Activated T-helper 9 cell treated with anti-CD3 and anti-CD28 coated beads, Interleukin-2, amount 50 U/mL, for 16 hours (primary cell): ENCODE measurements at places on chromosomes 13 and 19.

GRCh38 chr19:35882114-35882832, 13.9 kb downstream of the APLP1 start:
- DNase-seq, result no peak

GRCh38 chr13:31101472-31102170, 60.1 kb downstream of the HSPH1 start:
- no peak for DNase-seq

DNA sequence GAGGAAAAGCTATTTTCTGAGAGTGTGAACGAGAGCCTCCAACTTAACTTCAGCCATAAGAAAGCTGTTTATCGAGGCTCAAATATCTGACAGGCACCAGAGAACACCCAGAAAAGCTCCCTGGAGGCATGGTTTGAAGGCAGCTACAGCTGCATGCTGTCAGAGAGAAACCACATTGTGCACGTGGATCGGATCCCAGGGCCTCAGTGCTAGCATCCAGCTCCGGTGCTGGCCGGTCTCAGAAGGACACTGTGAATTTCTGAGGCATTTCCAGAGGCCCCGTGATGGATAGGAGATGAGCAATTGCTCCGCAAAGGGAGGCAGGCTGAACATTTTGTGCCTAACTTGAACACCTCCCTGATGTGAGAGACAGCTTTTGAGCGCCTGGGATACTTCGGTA, 315.7 kb downstream of the FGF9 start:
- DNase-seq, result no peak

DNA sequence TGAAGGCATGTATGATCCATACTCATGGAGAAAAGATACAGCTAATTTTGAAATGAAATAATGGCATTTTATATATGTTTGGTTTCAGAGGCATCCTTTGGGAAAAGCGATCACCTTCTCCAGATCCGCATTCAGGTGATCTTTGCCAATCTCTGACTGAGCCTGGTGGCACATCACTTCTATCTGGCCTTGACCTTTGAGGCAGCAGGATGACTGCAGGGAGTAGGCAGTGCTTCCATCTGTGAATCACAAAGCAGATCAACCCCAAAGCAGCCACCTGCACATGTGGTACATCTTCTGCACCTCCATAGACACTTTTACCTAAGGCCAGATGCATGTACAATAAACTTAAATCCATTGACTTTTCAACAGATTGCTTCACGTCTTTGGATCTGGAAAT, 53.4 kb downstream of the SPATA13 start:
- no peak for DNase-seq

DNA sequence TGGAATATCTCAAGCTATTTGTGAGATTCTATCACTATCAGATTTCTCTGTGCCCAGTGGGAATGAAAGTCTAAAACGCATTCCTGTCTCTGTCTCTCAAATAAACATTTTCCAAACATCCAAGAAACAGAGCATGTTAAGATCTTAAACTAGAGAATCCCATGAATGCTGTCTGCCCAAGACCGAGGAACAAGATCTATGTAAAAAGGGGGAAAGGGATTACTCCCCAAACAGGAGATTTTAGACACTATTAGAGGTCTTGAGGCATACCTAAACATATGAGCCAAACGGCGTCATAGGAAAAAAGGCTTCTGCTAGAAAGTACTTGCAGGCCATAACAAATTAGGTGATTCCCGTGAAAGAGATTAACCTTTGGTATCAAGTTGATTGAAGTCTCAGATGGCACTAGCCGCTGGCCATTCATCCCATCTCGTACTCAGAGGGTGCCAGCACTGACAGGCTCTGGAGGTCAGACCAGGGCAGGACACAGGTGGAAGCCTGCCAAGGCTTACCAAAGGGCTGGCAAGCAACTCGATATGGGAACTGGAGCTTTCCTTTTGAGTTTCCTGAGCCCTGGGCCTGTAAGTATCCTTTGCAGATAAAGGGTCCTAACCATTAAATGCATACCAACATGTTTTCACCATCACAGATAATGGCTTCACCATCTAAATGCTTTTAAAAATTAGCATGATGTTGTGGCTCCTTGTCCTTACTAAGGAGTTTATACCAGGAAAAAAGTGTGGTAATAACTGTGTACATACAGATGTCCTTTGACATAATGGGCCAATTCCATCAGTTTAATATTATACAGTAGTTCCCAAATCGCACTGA, 225.2 kb downstream of the FOXO1 start:
- DNase-seq, result no peak

DNA sequence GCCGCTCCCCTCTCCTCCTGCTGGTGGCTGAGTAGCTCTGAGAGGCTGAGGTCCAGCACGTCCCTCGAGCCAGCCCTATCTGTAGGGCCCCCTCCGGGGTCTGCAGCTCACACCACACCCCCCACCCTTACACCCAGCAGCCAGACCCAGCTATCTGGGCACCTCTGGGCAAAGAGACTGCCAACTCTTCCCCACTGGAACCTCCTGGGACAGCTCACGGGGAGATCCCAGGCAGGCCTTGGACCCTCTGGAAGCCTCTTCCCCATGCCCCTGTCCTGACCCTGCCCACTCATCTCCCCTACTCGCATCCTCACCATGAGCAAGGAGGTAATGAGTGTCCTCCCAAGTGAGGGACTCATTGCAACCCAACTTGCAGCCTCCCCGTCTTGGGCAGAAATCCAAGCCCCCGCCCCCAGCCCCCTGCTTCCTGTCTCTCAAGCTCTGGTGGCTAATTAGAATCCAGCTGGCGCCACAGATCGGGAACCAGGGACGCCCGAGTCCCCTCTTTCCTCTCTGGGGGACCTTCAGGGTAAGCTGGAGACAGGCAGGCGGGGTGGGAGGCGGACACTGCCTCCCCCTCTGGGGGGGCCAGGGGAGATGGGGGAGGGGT, 22.1 kb downstream of the ADGRL1 start:
- DNase-seq, result no peak

- no peak for DNase-seq
These were observed 1.5 kb upstream of the S1PR5 start for GRCh38 chr19:10518444-10519361.

- DNase-seq, result no peak
These were observed 16.3 kb upstream of the PARP4 start for GRCh38 chr13:24528816-24529398.

- DNase-seq, result peak; percentile 60
These were observed at the start of the genes BIVM and POGLUT2 for GRCh38 chr13:102798581-102799425. Gene BIVM, plus strand, starts transcription at chr13:102799119. Its CDS starts 8,149 bp downstream, at chr13:102807268. Gene POGLUT2, minus strand, starts transcription at chr13:102798976. Its CDS starts 306 bp downstream, at chr13:102798670.

DNA sequence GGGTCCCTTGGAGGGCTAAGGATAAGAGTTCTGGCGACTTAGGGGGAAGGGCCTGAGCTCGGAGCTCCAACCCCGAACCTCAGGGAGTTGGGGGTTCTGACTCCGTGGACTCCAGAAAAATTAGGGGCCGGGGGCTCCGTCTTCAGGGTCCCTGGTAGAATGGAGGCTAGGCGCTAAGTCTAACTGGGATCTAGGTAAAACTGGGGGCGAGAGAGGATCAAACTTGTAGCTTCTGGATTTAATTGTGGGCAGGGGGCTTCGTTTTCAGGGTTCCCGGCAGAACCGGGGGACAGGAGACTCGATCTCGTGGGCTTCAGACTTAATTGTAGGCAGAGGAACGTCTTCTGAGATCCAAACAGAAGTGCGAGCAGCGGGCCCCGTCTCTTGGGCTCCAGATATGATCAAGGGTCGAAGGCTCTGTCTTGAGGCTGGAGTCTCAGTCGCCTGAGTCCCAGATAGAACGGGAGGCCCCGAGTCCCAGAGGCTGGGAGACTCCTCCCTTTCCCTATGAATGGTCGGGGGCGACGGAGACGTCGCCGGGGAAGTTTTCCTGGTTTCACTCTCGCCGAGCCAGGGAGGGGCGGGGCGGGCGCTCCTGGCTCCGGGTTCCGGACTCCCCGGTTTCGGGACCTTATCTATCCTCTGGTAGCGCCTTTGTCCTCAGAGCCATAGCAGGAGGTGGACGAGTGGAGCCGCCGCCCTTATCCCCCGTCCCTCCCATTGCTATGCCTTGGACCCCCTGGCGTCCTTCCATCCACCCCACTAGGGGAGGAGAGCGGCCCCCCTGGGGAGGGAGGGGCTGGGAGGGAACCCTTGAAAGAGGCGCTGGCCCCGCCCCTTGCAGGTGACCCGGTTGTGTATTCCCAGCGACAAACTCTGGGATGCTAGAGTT, 1.3 kb downstream of the NECTIN2 start:
- no peak for DNase-seq

DNA sequence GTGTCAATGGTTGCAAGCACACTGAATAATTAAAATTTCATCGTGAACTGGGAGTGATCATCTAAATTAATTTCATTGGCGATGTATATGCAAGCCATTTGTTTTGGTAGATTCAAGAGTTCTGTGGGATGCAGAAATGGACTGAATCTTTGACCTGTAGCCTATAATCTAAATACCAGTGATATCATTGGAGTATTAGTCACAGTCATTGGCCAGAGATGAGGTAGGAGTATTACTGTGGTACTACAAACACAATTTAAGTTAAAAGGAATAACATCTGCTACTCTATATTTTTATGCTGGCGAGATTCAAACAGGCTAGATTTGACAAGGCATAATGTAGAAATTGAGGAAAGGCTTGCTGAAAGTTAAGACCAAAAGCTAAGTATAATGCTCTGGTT, 14.0 kb downstream of the FRY start:
- DNase-seq, result no peak

DNA sequence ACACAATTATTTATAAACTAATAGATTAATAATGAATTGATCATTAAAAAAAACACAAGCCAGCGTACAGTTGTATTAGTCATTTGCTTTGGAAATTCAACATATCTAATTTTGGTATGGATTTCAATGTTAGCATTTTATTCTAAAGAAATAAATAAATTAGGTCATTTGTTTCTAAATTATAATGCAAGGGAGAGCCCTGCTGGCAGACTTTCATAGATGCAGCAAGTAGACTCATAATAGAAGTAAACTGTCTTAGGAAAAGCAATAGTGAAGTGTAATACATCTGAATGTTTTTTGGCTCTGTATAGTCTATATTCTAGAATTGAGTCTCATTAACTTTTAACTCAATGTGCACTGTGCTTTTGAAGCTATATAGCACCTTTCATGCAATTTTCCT, 982.4 kb upstream of the MIR17HG start:
- DNase-seq, result no peak

- DNase-seq, result no peak
These were observed 31.2 kb upstream of the CACNA1A start for GRCh38 chr19:13537454-13537853.

DNA sequence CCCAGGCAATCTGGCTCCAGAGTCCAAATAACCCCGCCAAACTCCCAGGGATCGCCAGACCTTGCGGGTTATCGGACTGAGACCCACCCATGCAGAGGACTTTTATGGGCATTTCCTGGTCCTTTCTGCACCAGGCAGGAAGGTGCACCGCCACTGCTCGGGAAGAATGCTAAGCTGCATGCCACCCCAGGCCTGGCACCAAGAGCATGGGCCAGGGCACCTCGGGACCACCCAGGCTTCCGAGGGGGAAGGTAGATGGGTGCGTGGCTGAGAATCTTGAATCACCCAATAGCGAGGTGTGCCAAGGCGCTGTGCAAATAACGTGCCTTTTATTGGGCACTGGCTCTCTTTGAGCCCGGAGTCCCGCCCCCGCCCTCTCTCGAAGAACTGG, 422 bp upstream of the ZNF575 start:
- DNase-seq, result no peak

DNA sequence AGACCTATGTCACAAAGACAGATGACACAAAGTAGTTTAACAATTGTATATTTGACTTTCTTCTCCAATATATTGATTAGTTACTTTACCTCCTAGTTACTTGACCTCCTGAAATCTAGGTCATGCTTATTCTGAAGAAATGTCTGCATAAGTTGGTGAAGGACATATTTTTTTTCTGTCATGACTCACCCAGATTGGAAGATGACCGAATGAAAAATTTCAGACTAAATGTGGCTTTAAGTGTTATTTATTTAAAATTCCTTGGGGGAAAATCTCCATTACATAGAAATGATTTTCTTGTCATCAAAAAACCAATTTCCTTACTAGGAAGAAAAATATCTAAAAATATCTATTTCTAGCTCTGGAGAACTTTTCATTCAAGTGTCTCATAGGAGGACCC, 217.1 kb downstream of the POSTN start:
- no peak for DNase-seq

GRCh38 chr13:93673885-93674284, 447.3 kb downstream of the GPC6 start:
- DNase-seq, result no peak

- DNase-seq, result no peak
These were observed 42.7 kb downstream of the UNC13A start for GRCh38 chr19:17645339-17645963.

- DNase-seq, result no peak
These were observed 200.5 kb downstream of the UQCRFS1 start for GRCh38 chr19:29012457-29012856.

DNA sequence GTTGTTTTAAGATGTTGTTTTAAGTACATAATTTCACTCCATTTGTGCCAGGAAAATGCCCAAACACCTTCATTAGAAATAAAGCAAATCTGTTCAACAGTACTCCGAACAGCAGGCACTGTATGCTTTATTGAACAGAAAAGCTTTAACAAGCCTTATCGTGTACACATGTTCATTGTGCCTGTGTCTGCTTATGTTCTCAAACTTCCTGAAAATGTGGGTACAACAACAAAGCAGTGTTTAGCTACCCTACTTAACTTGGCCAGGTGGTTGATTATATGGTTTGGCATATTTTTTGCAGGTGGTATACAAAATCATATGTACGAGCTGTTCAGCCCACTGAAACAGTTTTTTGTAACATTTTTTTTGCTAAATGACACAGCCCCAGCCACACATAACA, 718.0 kb downstream of the DACH1 start:
- DNase-seq, result no peak

DNA sequence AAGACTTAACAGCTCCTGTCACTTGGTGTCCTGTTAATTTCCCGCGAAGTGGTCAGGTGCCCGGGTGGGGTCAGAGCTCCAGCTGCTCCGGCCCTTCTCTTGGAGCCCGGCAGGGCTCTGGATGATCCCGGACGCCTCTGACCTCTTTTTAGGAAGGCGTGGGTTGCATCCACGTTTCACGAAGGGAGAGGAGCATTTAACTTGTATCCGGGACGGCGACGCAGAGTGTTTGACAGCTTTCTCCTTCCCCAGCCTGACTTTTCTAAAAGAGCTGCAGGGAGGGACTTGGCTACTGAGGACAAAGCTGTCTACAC, 656 bp downstream of the ZNF155 start:
- DNase-seq, result no peak

DNA sequence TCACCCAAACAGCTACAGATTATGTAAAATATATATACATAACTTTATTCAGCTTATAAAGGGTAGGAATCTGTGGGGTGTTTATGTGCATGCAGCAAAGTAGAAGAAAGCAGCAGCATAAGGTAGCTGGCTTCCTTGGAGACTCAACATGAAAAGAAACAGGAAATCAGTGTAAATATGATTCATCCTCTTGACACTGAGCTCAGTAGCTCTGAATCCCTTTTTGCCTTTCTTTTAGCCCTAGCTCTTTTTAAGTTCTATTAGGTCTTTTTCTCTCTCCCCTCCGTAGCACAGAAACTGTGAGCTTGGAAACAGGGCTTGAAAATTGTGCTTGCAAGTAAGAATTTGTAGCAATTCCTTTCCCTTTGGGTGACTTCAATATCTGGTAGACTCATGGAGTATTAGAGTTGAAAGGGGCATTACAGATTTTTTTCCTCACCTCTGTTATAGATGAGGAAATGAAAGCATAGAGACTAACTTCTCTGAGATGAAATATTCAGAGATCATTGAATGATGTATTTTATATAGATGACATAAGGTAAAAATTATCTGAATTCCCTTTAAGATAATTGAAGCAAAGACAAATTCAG, 314.4 kb downstream of the PCDH9 start:
- DNase-seq, result no peak
